Foreskin fibroblast (primary cell): ENCODE measurements at places on chromosomes 12 and 14.

DNA sequence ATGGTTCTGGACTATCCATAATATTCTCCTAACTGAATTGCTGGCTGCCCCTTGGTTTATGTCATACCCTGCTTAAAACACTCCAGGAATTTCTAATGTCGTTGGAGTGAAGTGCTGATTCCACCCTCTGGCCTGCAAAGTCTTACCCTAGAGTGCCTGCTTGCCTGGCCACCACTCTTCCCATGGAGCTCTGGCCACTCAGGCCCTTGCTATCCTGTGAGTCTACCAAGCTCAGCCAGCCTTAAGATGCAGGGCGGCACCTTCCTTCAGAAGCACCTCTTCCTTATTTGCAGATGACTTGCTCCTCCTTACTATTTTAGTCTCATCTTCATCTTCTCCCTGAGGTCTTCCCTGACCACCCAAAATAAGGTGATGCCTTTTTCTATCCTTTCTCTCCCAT, 35.3 kb downstream of the SLC6A15 start:
- DNase-seq = no peak

GRCh38 chr14:29663281-29663801, 264.3 kb downstream of the PRKD1 start:
- DNase-seq = peak; percentile 17

DNA sequence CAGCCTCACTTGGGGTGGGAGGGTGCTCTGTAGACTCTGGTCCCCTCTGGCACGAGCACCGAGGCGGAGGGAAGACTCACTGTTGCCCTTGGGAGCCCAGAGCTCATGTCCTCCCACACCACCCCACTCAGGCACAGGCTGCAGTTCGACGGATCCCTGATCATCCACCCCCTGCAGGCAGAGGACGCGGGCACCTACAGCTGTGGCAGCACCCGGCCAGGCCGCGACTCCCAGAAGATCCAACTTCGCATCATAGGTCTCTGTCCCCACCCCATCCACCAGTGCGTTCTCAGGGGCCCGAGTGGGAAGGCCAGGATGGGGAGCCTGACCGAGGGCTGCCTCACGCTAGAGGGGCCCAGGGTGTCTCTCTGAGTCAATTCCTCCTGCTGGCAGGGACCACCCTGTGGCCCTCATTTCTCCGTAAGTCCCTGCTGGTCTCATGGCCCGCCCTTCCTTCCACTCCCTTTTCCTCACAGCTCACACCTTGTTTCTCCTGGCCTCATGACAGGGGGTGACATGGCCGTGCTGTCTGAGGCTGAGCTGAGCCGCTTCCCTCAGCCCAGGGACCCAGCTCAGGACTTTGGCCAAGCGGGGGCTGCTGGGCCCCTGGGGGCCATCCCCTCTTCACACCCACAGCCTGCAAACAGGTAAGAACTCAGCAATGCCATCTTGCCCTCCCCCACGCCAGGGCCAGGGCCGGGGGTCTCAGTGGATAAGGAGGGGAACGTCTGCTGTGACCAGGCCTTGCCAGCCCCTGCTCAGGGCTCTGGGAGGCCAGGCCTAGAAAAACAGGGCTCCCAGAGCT, 27.0 kb downstream of the PAPLN start:
- DNase-seq = no peak

GRCh38 chr14:92264195-92264594, 58.8 kb upstream of the SLC24A4 start:
- DNase-seq = no peak

DNA sequence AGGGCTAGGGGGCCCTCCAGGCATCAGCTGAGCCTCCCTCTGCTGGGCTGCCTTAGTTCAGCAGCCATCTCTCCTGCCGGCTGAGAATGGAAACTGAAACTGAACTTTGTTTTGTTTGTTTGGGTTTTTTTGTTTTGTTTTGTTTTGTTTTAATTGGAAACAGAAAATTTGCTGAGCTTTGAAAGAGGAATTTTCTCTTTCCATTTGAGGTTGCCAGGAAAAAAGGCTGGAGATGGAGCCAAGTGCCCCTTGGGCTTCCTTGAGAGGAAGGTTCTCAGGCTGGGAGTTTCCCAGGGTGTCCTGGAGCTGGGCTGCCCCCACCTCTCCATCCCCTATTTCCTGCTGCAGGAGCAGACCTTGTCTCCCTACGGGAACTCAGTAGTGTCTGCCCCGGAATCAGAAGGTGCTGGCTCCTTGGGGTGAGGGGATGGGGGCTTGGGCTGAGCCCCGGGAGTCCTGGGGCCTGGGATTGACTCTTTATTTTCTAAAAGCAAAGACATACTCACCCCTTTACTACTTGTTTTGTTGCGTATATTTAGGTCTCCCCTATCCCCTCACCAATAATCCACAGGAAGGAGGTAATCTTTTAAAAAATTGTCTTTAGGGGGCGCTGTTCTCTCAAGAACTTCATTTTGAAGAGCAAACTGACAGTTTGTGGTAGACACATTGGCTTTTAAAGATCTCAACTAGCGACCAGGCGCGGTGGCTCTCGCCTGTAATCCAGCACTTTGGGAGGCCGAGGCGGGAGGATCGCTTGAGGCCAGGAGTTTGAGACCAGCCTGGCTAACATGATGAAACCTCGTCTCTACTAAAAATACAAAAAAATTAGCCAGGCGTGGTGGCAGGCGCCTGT, 21.3 kb upstream of the OASL start:
- peak; percentile 70 for DNase-seq

DNA sequence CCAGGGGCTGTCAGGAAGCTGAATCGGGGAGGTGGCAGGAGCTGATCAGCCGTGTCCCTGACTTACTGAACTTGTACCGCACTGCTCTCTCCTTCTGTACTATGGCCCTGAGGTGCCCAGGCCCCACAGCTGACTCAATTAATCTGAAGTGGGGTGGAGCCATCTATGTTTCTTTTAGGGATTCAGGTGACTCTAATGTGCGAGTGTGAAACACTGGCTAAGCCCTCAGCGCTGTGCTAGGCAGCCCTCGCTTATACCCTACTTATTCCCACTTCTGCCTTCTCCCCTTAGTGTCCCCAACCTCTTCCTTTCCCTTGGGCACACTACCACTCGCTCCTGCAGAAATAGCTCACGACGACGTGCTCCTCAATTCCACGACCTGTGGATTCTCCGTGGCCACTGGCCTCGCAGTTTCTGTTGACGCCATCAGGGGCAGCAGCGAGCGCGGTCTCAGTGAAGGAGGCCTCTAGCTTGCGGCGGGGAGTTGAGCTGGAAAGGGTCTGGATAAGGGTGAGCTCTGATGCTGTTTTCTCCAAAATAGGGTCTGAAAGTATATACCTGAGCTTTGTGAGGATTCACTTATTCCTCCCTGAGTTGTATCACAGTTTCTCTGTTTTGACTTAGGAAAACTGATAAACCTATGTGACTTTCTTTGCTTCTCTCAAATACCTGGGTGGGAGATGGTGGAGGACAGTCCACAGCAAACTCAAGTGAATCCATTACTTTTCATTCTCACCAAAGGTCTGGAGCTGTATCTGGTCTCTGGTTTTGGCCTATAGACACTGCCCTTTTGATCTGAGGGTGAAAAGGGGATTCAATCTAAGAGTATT, 167.6 kb downstream of the SLC41A2 start:
- peak; percentile 19 for DNase-seq

GRCh38 chr14:105971593-105972500, 445.5 kb downstream of the TMEM121 start:
- no peak for DNase-seq

- no peak for DNase-seq
Observed at GRCh38 chr14:74765721-74766120, 2.6 kb downstream of the YLPM1 start.

DNA sequence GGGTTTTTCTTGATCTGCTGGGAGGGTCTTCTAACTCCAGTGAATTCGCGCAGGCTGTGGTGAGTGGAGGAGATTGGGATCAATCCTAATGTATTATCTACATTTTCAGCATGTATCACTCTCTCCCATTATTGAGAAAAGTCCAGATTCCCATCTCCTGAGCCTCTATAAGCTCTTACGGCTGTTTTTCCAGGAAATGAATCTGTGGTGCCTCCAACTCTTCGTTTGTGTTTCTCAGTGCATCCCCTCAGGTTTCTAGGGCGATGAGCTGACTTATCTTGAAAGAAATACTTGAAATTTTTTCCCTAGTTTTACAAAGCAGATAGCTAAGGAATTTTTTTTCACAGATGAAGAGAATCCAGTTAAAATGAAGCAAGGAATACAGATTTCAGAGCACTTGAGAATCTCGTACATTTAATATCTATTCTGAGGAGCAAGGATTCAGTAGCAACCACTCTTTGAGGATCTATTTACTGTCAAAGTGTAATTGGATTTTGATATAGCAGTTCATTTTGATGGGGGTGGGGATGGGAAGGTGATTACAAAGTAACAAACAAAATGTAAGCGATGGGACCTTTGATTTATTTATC, 138.7 kb downstream of the BRMS1L start:
- no peak for DNase-seq

DNA sequence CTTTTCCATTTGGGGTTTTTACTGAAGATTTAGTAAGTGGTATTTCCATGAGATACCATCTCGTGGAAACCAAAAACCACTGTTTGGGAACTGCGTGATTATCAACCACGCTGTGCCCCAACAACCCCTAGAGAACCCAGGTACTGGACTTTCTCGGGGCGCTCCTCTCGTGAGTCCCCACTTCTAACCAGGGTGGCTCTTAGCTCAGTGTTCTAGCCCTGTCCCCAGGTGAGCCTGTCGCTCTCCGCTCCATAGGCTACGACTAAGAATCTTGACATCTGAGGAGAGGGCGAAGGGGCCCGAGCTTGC, 686 bp downstream of the MCRS1 start:
- DNase-seq = peak; percentile 20

DNA sequence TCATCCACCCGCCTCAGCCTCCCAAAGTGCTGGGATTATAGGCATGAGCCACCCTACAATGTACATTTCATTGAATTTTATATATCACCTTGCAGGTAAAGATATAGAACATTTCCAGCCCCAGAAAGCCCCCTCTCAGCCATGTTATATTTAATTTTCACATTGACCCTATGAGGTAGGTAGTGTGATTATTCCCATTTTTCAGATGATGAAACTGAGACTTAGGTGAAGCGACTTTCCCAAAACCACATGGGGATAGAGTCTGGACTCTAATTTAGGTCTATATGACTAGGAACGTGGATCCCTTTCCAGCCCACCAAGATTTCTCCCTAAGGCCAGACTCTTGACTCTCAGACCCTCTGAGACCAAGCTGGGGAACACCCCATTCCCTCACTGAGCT, 15.7 kb upstream of the POP5 start:
- no peak for DNase-seq

GRCh38 chr14:99248761-99249171, 23.2 kb downstream of the BCL11B start:
- no peak for DNase-seq

DNA sequence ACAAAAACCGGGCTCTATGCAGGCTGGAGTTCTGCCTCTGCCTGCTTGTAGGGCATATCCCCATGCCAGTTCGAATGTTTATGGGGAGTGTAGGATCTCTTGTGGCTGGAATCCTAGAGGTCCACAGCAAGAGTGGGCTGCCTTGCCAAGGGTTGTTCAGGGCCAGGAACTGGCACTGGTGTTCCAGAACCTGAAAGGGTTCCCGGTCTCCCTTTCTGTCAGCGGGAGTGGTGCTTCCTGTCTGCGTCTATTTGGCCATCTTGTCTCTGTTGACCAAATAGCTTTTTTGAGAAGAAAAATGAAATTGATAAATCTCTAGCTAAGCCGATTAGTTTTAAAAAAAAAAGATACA, 17.8 kb downstream of the OLR1 start:
- DNase-seq = no peak

- DNase-seq = peak; percentile 89
Observed at GRCh38 chr12:65892841-65893251, 68.6 kb downstream of the HMGA2 start.

GRCh38 chr12:50283229-50283923, at the start of gene LIMA1:
Gene LIMA1, minus strand, starts transcription at chr12:50283520. Its CDS starts 34,769 bp downstream, at chr12:50248751.
- peak; percentile 84 for DNase-seq

DNA sequence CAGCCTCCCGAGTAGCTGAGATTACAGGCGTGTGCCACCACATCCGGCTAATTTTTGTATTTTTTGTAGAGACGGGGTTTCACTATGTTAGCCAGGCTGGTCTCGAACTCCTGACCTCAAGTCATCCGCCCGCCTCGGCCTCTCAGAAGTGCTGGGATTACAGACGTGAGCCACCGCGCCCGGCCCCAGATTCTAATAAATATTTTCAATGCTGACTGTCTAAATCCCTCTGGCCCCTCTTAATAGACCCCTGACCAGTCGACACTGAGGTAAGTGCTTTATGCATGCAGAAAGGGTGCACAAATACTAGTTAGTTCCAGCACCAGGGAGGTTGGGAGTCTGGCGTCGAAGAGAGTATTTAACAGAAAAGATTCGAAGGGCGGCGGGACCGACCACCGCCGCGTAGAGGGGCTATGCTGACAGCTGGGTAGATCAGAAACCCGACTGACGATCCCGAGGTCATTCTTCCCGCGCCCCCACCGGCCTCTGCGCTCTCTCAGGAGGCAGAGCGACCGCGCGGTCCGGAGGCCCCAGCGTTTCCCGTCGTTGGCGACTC, 1.1 kb upstream of the SPATS2 start:
- no peak for DNase-seq

DNA sequence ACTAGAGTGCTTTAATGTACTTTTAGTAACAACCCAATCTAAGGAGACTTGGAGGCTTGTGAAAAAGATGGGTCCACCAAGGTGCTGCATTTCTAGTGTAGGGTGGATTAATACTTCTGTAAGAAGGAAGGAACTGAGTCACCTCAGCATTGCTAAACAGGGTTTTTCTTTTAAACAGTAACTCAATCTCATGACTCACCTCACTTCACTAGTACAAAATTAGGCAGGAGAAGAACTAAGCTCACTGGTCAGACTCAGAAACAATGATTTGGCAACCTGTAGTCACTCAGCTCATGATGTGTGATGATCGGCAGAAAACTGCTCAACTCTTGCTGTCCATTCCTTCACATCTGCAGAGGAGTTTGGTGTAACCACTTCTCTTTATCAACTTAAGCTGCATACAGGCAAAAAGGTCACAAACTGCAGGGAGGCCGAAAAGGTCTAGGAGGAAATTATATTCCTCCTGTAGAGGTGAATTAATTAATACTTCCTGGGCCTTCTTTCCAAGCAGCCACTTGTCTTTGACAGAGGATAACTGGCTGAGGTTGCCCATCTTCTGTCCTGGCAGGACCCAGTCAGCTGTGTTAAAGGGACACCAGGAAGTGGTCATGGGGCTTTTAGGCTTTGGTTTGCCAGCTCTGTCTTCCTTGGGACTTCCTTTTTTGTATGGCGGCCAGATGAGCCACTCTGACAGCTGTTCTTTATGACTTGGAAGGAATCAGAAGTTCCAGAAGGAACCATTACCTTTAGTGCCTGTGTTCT, 466.9 kb downstream of the FUT8 start:
- peak; percentile 64 for DNase-seq

- DNase-seq = no peak
Observed at GRCh38 chr12:52851787-52852186, 3.0 kb upstream of the KRT78 start.
